ENCODE measurements at places on chromosomes 4 and X.

DNA sequence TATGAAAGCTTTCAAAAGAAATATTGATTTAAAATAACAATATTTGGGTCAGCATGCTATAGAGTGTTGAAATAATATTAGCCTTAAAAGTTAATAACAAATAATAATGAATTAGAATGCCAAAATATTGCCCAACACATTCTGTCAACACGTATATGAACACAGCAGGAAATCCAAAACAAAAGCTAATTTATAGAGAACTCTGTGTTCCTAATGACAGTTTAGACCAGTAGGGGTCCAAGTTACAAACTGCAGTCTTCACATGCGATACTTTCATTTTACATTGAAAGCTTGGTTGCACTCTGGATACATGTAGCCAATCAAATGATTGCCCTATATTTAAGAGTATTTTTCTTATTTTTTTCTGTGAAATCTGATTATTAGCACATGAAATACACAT lies 274.4 kb downstream of the DCTD start:
- DNase-seq = peak; percentile 19

- no peak for DNase-seq
Observed at GRCh38 chr4:110614976-110615352, 7.9 kb downstream of the PITX2 start.

DNA sequence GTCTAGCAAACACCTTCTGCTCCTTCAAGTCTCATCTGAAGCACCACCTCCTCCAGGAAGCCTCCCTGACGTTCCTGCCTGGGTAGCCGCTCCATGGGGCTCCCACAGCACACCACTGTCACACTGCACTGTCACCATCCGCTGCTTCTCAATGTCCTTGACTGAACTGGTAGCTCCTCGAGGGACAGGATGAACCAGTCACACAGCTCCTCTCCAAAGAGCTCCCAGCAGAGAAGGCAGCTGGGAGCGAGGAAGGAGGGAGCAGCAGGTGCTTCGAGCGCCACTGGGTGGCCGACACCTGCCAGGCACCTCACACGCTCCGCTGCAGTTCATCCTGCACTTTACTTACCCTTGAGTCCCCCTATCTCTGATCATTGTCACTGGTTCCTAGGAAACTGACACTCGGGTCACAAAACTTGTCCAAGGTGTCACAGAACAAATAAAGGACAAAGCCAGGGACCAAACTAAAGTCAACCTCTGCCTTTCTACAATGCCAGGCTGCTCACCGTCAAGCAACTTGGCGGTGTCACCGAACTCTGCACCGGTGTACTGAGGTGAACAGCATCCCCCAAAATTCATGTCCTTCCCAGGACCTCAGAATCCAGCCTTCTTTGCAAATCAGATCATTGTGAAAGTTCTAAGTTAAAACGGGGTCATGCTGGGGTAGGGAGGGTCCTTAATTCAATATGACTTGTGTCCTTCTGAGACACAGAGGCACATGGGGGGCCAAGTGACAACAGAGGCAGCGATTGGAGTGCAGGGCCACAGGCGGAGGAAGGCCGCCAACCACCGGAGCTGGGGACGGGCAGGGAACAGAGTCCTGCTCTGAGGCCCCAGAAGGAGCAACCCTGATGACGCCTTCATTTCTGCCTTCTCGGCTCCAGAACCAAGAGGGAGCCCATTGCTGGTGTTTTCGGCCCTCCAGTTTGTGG lies 5.5 kb upstream of the S100P start:
- DNase-seq = peak; percentile 26

DNA sequence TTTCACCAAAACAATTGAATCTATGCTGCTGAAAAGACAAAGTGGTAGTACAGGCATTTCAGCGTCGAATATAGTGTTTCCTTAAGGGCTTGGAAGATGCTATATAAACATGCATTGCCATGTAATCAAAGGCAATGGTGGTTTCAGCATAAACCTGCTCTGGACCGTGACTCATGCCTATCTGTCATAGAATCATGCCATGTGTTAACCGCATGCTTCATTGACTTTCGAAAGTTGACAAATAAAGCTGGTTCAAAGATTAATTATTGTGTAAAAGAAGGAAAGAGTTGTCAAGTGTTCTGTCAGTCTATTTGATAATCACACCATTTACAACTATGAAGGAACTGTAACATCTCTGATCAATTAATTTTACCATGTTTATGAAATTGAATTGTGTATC lies 83.2 kb downstream of the FUNDC1 start:
- no peak for DNase-seq

DNA sequence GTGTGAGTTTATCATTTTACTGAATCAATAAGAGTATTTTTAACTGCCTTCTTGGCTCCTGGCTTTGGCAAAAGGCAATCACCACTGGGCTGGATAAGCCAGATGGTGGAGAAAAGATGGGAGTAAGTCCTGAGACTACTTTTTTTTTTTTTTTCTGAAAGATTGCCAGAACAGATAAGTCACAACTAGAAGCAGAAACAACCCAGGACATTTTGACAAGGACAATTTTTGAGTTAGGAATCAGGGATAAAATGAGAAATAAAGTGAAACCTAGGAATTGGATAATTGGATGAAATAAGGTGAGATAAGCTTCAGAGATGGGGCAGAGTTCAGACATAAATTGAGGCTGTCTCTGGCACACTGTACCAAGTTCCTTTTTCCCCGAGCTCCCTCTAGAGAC lies 471.0 kb downstream of the KLHL13 start:
- DNase-seq = no peak

DNA sequence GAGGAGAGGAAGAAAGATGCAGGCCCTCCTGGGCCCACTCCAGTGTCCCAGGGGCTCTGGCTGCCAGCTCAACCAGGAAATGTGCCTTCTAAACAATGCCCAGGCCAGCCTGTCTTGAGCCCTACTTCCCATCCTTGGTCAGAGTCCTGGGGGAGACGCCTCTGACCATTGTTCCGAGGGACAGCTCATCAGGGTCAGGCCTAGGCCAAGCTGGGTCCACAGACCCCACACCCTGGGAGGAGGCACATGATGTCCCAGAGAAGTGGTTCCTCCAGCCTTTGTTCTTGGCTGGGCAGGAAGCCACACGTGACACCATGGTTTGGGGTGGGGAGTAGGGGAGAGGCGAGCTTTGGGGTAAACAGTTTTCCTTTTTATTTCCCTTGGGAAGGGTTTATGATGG lies 102.5 kb downstream of the EFNB1 start:
- no peak for DNase-seq

Measured in NCI-H1417 (cell line).